Common myeloid progenitor, CD34-positive (primary cell): ENCODE measurements at places on chromosomes 2 and 18.

DNA sequence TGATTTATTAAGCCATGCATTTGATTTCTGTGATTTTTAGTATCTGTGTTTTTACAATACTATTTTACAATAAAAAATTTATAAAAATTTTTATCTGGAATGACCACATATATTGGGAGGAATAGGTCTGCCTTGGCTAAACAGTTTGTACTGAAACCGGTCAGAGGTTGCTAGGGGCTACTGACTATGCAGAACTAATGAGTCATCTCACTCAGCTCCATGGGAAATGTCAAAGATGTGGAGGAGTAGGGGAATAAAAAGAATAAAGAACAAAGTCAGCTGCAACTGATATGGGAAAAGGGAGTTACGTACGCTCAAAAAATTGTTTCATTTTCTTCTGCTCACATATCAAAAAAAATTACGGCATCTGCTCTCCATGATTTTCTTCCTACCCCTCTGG, 8.6 kb upstream of the TMEM163 start:
- H3K4me3 ChIP-seq, result no peak overlapping the region
- DNase-seq, result no peak
- H3K36me3 ChIP-seq, result no peaks in the 10 kb centered on the region
- H3K27me3 ChIP-seq, result no peaks in the 10 kb centered on the region
- H3K27ac ChIP-seq, result no peak overlapping the region

DNA sequence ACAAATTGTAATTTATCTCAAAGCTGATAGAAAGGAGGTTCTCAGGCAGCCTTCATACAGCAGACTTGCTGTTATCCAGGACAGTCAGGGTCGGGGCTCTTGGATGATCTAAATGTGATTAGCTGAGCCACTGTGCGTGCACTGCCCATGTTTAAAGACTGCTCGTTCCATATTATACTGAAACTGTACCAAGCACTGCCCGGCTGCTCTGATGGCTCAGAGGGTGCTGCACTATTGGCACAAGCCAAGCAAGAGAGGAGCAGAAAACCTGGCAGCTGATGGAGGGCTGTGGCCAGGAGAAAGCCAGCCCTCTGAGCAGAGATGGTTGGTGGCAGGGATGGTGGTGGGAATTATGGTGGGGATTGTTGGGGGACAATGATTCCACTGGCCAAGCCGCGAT, 63.4 kb downstream of the COL6A3 start:
- H3K4me3 ChIP-seq, result no peak overlapping the region
- H3K27ac ChIP-seq, result no peak overlapping the region
- H3K4me1 ChIP-seq, result no peaks in the 10 kb centered on the region
- DNase-seq, result no peak
- H3K36me3 ChIP-seq, result no peaks in the 10 kb centered on the region

- no peak overlapping the region for H3K27ac ChIP-seq
- no peaks in the 10 kb centered on the region for H3K36me3 ChIP-seq
- no peaks in the 10 kb centered on the region for H3K4me1 ChIP-seq
- H3K4me3 ChIP-seq, result no peak overlapping the region
- no peak for DNase-seq
Observed at GRCh38 chr2:46202453-46202852, 94.8 kb upstream of the EPAS1 start.

- no peaks in the 10 kb centered on the region for H3K27me3 ChIP-seq
- peaks cover 4% of the 10 kb centered on the region for H3K36me3 ChIP-seq
- no peaks in the 10 kb centered on the region for H3K4me1 ChIP-seq
- no peak overlapping the region for H3K4me3 ChIP-seq
- H3K27ac ChIP-seq, result no peak overlapping the region
Observed at GRCh38 chr2:119914266-119914665, 98.6 kb upstream of the EPB41L5 start.

GRCh38 chr2:1862608-1863280, 118.4 kb upstream of the PXDN start:
- no peak overlapping the region for H3K4me3 ChIP-seq
- no peak for DNase-seq
- no peaks in the 10 kb centered on the region for H3K36me3 ChIP-seq
- no peaks in the 10 kb centered on the region for H3K4me1 ChIP-seq
- H3K27me3 ChIP-seq, result peaks cover 29% of the 10 kb centered on the region
